ENCODE measurements at places on chromosomes 12 and 14. TPM values are rescaled to one million over a fixed set of nuclear protein-coding genes. Genes with fewer than 3 reads are reported as not detected.

DNA sequence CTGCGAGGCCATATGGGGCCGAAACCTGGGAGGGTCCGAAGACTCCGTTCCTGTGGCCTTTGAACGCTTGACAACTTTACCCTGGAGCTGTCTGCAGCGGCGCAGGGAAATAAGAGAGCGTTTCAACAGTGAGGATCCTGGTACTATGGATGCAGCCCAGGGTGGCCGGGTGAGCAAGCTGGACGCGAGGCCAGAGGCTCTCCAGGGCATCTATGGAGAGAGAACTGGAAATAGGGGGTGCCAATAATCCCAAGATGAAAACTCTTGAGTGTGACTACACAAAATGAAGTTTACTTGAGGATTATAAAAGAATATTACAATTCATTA lies 1.1 kb upstream of the ABCC9 start:
- peaks cover 12% of the 10 kb centered on the region for H3K4me1 ChIP-seq
- H3K27me3 ChIP-seq: peaks cover 56% of the 10 kb centered on the region
- no peaks in the 10 kb centered on the region for H3K36me3 ChIP-seq
- peak overlapping the region; percentile 71 for H3K4me3 ChIP-seq

P2RX2 gene
- total RNA-seq: 0.19 TPM

GPR162 gene
- 5.5 TPM for total RNA-seq

FANCM gene
- total RNA-seq: 11.1 TPM

PDE3A gene
- 121 TPM for total RNA-seq
